ENCODE measurements at places on chromosomes 1 and 21. TPM values are rescaled to one million over a fixed set of nuclear protein-coding genes. Genes with fewer than 3 reads are reported as not detected.

Gene ZSWIM5
- 1.2 TPM for total RNA-seq

Gene ZBTB8B
- total RNA-seq: not detected

Gene PEX10
- 42.6 TPM for total RNA-seq

Gene S100A7A
- total RNA-seq: not detected

Gene NGF
- 7.9 TPM for total RNA-seq

Gene FMN2
- 6.0 TPM for total RNA-seq

Gene CD34
- total RNA-seq: not detected

Gene RAVER2
- 4.6 TPM for total RNA-seq

Gene LRRC53
- not detected for total RNA-seq

Gene SF3B4
- 11.5 TPM for total RNA-seq

Gene ZBTB8A
- total RNA-seq: 9.1 TPM

Gene PRRC2C
- total RNA-seq: 51.2 TPM

Gene SLC19A2
- 8.3 TPM for total RNA-seq

Gene TSPEAR
- total RNA-seq: not detected

Gene NLRP3
- total RNA-seq: 0.62 TPM

Gene IFI44
- total RNA-seq: 4.9 TPM

Gene KRTAP11-1
- total RNA-seq: not detected

Gene C1orf53
- 4.6 TPM for total RNA-seq

Gene TNFRSF18
- 0.12 TPM for total RNA-seq

Gene ZFYVE9
- 47.7 TPM for total RNA-seq

Gene NCMAP
- total RNA-seq: not detected

Gene FALEC
- total RNA-seq: 0.25 TPM

Gene KANK4
- total RNA-seq: not detected

Gene PALMD
- 0.37 TPM for total RNA-seq

Gene TMEM200B
- 21.0 TPM for total RNA-seq

Gene CD1D
- 0.25 TPM for total RNA-seq

Gene JAM2
- 1.00 TPM for total RNA-seq

Gene CLCA4
- total RNA-seq: not detected

Gene SLFNL1
- 0.87 TPM for total RNA-seq

Gene GBP1
- total RNA-seq: 27.7 TPM

Gene KCNE1
- total RNA-seq: 0.12 TPM

Gene CTSS
- total RNA-seq: 5.2 TPM

Gene FCER1G
- not detected for total RNA-seq

Gene TMEM54
- 53.0 TPM for total RNA-seq

Gene CD48
- total RNA-seq: under 0.01 TPM

Gene ATP6V1G3
- not detected for total RNA-seq

Gene AMPD1
- not detected for total RNA-seq

Gene ENO1
- 1,481 TPM for total RNA-seq

Gene KCNT2
- total RNA-seq: 1.8 TPM

Gene PLA2G2A
- total RNA-seq: not detected

Gene ALPL
- total RNA-seq: 4.2 TPM

Gene LRRC3
- total RNA-seq: 0.37 TPM

Gene FCRL2
- total RNA-seq: not detected

Gene GPN2
- 9.8 TPM for total RNA-seq
